ENCODE measurements at places on chromosomes 2 and 18.
A peak's percentile ranks its signal among the peaks of the same experiment; 100 is the strongest.

DNA sequence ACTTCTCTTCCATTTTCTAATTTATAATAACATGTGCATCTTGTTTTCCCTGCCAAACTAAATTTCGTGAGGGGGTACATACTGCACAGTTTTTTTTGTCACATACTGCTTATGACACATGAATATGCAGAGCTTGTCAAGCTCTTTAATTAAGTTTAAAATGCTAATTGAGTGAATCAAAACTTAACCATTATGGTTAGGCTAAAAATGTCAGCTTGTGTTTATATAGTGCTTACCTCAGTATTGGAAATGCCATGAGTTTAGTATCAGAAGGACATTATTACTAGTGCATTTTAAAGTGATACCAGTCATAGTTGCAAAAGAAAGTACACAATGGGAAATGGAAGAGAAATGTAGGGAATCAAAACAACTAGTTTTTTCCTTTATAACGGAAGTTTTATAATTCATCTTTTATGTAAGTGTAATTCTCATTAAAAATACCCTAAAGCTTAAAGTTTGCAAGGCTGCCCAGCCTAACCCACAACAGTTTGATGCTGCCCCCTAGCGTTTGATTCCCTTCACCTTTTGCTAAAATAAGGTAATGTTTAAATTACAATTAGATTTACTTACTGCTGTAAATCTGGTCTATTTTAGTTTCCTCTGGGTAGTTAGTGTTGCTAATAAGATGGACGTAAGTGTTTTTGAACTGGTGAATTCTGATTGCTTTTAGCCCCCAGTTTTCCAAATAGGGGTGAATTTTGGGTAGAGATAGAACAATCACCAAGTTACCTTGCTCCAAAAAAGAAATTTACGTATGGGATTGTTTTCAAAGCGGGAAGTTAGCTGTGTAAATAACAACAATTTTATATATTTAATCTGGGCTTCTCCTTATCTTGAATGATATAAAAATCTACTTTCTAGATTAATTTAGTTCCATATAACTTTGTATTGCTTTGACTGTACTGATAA is 3.2 kb downstream of the SLC39A10 start:
- DNase-seq = peak; percentile 74

DNA sequence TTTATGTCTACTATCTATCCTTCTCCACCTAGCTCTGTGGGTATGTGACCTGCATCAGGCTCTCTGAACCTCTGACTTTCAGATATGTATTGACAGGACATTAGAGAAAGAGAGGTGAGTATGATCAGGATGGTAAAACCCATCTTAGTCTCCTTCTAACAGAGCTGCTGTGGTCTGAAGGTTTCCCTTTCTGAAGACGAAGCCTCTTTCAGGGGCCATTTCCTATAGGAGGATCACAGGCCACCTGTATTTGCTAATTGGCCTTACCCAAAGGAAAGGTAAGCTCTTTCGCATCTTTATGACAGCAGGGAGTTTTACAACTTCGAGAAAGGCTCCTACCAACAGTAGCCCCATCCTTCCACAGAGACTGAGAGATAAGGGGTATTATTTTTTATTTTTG is 442.9 kb downstream of the KCNJ3 start:
- DNase-seq = no peak

GRCh38 chr2:60092781-60093180 is 460.7 kb downstream of the BCL11A start:
- DNase-seq = no peak

GRCh38 chr2:157698430-157698829 is 69.8 kb upstream of the ACVR1C start:
- no peak for DNase-seq

GRCh38 chr2:190607014-190607597 is 41.8 kb upstream of the NAB1 start:
- DNase-seq = no peak

GRCh38 chr2:101793277-101793969 is 95.9 kb downstream of the MAP4K4 start:
- DNase-seq = peak; percentile 78

- no peak for DNase-seq
These were observed 809.8 kb downstream of the RNF144A start for GRCh38 chr2:7726989-7727388.

GRCh38 chr2:129757915-129758783 is 221.3 kb upstream of the RAB6C start:
- no peak for DNase-seq

- DNase-seq = no peak
These were observed 3.1 kb upstream of the TXNL4A start for GRCh38 chr18:79991494-79991893.

DNA sequence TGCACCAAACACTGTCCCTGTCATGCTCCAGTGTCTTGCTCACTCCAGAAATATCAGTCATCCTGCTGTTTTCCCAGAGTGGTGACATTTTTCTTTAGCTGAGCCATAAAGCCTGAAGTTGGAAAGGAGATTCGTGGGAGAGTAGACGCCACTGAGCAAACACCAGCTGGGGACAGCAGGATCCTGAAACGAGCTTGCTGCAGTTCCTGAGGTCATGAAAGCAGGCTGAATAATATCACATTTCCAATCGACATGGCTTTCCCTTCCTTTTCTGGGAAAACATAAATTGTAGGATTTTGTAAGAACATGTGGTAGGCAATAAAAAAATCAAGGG is 276.4 kb downstream of the CDCA7 start:
- DNase-seq = peak; percentile 1

DNA sequence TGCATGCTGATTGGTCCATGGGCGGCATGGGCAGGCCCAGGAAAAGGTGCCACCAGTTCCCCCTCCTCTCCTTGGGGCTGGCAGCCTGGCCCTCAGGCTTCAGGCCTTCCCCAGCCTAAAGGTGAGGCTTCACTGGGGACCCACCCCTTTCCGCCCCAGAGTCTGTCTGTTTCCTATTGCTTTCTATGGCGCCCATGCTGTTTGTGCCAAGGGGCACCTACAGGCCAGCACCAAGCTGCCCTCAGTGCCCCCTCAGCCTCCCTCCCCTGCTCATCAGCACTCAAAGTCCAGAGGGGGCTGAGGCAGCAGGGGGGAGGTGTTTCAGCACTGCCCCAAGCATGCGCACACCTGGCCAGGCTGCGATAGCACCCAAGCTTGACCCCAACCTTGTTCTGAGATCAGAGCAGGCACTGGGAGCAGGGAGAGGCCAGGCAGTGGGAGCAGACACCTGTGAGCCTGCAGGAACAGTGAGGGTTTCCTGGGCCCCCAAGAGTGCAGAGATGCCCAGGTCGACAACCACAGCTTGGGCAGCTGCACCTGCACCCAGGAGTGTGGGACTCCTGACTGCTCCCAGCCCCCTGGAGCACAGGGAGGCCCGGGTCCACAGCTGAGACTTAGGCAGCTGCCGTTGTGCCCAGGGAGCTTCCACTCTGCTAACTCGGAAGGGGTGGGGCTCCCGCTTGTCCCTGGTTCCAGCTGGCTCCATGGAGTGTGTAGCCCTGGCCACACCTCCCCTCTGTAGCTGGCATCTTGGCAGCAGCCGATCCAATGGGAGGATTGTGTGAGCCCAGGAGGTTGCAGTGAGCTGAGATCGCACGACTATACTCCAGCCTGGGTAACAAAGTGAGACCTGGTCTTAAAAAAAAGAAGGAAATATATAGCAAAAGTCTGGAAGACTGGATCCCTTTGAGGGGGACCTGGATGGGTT is 69.1 kb downstream of the NCAPH start:
- peak; percentile 77 for DNase-seq

DNA sequence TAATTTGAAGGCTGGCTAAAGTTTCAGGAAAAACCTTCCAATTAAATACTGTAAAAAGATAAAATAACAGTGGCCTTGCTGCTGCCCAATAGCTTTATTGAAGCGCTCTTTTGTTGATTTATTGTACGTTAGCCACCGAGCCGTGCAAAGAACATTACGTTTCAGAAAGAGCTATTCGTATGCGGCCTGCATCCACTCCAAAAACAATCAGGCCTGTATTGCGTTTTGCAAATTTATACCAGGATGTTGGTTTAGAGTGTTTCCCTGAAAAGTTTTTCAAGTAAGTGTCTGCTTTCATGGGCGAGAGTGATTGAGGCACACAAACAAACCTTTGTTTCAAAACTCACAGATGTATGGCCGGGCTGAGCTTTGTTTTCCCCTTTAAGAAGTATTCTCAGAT is 257.2 kb upstream of the SALL3 start:
- DNase-seq = peak; percentile 66

DNA sequence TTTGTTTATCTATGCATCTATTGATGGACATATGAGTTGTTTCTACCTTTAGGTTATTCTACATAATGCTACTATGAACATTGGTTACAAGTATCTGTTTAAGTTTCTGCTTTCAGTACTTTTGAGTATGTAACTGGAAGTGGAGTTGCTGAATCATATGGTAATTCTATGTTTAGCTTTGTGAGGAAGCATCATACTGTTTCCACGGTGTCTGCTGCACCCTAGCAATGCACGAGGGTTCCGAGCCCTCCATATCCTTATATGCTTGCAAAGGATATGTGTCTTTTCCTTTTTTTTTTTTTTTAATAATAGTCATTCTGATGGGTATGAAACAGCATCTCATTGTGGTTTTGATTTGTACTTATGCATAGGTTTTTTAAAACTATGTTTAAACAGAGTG is 83.7 kb downstream of the FMNL2 start:
- peak; percentile 76 for DNase-seq

DNA sequence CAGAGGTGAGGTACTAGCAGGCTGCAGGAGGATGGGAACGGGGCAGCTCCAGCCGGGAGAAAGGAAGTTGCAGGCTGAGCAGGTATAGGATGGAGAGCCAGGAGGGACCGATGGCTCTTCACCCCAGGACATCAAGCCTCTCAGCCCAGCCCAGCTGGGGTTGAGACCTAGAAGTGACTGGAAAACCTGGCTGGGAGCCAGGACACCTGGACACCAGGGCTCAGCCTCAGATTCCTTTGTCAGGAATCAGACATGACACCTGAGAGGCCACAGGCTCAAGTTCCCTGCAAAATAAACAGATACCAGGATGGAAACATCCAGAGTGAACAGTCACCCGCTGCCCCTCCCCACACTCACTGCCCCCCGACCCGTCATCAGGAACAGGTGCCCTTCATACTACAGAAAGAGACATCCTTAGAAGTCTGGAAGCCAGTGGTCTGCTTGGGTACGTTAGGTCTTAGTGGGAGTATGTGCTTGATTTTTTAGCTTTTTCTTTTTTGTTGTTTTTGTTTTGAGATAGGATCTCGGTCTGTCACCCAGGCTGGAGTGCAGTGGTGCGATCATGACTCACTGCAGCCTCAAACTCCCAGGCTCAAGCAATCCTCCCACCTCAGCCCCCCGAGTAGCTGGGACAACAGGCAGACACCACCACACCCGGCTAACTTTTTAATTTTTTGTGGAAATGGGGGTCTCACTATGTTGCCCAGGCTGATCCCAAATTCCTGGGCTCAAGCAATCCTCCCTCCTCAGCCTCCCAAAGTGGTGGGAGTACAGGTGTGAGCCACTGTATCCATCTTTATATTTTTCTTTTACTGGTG is 95.7 kb upstream of the STPG4 start:
- no peak for DNase-seq

All from globus pallidus (tissue), 1 donor.